ENCODE measurements at places on chromosomes 2 and 18. TPM values are rescaled to one million over a fixed set of nuclear protein-coding genes. Genes with fewer than 3 reads are reported as not detected.

The TEKT4 gene
- total RNA-seq, result not detected

The MPP4 gene
- total RNA-seq, result 2.2 TPM

The LBH gene
- total RNA-seq, result 49.9 TPM

The AKAIN1 gene
- total RNA-seq, result not detected

The REL gene
- 21.8 TPM for total RNA-seq

The CD8B2 gene
- not detected for total RNA-seq

The ST8SIA5 gene
- 0.09 TPM for total RNA-seq

The SLC4A5 gene
- total RNA-seq, result not detected

The ST8SIA3 gene
- total RNA-seq, result not detected

The PLCL1 gene
- 0.51 TPM for total RNA-seq

The EIF2AK3 gene
- 19.7 TPM for total RNA-seq

The SLC14A1 gene
- not detected for total RNA-seq

The ANKRD29 gene
- total RNA-seq, result 4.2 TPM

The QPCT gene
- total RNA-seq, result 4.0 TPM

The PJVK gene
- 0.42 TPM for total RNA-seq

The NT5C1B gene
- total RNA-seq, result not detected

The UNC80 gene
- total RNA-seq, result 0.17 TPM

The SERPINB12 gene
- total RNA-seq, result not detected

The DCC gene
- total RNA-seq, result not detected

The UGT1A5 gene
- total RNA-seq, result not detected

The HOXD4 gene
- 8.8 TPM for total RNA-seq

The AGBL5 gene
- total RNA-seq, result 19.7 TPM

The FAM124B gene
- total RNA-seq, result 139 TPM

The SERPINB10 gene
- total RNA-seq, result not detected

The DSG1 gene
- total RNA-seq, result not detected

The PCARE gene
- total RNA-seq, result not detected

The RESP18 gene
- total RNA-seq, result not detected

The CTLA4 gene
- total RNA-seq, result 1.7 TPM

The ERBB4 gene
- total RNA-seq, result 0.14 TPM

The MYOM1 gene
- total RNA-seq, result 2.2 TPM

The ZNF519 gene
- 5.4 TPM for total RNA-seq

The AFF3 gene
- total RNA-seq, result not detected

The SOCS6 gene
- total RNA-seq, result 42.3 TPM

The CROCC2 gene
- not detected for total RNA-seq

The ST3GAL5 gene
- total RNA-seq, result 13.7 TPM

The SERPINB2 gene
- total RNA-seq, result not detected

The EMILIN1 gene
- 33.7 TPM for total RNA-seq

The CRYGD gene
- total RNA-seq, result not detected

The POMC gene
- total RNA-seq, result 2.8 TPM

All from dermis blood vessel endothelial cell (primary cell).